ENCODE measurements at places on chromosomes 16 and 17.
A peak's percentile ranks its signal among the peaks of the same experiment; 100 is the strongest.

DNA sequence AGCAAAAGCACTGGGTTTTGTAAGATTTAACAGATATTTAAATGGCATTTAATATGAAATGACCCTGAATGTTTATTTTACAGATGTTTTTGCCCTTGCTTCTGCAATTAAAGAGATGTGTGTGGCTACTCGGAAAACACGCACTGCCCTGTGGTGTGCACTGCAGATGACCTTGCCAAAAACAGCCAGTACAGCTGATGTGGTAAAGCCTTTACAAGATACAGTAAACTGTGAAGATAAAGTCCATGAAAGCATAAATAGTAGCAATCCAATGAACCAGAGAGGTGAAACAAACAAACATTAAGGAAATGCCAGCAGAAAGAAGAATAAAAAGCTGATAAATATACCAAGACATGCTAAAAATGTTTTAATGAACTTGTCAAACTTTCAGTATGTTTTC lies 15.7 kb downstream of the CCDC43 start:
- no peak for DNase-seq

DNA sequence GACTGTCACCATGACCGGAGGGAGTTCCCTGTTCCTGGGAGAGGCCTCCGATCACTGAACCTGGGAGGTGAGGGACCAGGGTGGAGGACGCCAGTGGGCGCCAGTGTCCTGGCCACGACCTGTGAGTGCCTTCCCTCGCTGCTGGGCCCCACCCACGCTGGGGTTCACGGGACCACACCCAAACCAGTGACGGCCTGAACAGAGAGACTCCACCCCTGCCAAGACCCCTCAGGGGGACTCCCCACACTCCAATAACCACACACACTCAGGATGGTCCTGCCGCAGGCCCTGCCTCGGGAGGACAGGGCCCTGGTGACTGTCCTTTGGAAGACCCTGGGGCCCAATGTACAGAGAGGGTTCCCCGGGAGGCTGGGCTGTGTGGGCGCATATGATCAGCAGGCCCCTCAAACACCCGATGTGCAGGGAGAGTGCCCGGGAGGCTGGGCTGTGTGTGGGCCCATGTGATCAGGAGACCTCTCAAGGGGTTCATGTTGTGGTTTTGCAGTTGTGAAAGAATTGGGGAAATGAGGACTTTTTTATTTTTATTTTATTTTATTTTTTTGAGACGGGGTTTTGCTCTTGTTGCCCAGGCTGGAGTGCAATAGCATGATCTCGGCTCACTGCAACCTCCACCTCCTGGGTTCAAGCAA lies 26.6 kb downstream of the TPSD1 start:
- peak; percentile 48 for DNase-seq

GRCh38 chr16:52581530-52581929 lies 34.6 kb upstream of the TOX3 start:
- no peak for DNase-seq

- DNase-seq = no peak
These were observed 3.0 kb upstream of the PIK3R6 start for GRCh38 chr17:8870406-8871040.

DNA sequence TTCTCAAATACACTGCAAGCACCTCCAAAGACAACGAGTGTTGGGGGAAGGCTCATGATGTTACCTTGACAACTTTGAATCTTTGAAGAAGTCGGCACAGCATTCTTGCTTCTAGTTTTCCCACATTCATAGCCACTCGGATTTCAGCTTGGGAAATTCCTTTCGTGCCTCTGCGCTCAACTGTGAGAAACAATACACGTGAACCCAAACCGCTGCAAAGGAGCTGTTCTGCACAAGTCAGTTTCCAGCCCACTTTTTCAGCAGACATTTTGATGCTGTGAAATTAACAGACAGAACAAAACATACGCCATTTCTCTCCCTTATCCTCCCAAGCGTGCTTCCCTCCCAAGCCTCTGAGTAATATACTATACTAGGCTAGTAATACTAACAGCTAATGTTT lies 41.2 kb downstream of the GTF3C1 start:
- DNase-seq = no peak

DNA sequence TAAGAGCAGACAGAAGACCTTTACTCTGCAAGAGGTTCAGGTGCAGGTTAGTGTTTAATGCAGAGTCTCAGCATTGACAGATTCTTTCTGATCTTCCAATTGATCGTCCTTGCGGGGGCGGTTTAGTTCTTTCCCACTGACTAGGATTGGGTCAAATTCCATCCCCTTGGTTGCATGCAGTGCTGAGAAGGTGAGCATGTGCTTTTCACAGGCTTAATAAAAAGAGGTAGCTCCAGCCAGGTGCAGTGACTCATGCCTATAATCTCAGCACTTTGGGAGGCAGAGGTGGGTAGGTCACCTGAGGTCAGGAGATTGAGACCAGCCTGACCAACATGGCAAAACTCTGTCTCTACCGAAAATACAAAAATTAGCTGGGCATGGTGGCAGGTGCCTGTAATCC lies 7.5 kb upstream of the ITGAD start:
- no peak for DNase-seq

DNA sequence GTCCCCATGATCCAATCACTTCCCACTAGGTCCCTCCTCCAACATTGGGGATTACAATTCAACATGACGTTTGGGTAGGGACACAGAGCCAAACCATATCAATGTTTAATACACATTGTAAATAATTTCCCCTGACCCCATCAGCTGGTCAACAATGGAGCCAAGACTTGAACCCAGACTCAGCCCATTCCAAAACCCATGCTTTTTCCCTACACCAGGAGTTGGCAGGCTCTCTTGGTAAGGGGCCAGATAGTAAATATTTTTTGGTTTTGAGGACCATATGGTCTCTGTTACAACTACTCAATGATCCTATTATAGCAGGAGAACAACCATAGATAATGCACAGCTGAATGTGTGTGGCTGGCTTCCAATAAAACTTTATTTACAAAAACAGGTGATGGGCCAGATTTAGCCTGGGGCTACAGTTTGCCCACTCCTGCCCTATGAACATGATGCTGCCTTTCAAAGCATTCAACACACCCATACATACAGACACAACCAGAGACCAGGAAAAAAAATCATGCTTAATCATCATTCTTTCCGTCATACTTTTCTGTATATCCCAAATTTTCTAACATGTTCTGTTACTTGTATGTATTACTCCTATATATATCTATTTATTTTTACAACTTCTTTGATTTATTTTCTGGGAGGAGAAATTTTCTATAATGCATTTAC lies 22.1 kb upstream of the MSI2 start:
- no peak for DNase-seq

DNA sequence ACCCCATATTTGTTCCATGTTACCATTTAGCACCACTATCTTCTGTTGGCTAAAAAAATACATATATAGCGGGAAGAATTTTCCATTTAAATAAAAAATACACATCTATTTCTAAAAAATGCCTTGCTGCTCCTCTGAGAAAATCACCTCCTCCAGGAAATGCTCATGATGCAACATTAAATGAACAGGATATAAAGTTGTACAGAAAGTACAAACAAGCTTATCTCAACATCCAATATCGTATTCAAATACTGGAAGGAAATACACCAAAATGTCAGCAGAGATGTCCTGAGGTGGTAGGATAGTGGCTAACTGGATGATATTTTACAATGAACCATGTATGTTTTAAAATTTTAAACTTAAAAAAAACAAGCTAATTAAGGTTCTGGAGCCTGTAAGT lies 21.3 kb downstream of the GNA13 start:
- no peak for DNase-seq

- DNase-seq = no peak
These were observed 111.4 kb upstream of the CDC42EP4 start for GRCh38 chr17:73423159-73423715.

- DNase-seq = peak; percentile 66
These were observed 15.9 kb downstream of the CHAD start for GRCh38 chr17:50452630-50453300.

DNA sequence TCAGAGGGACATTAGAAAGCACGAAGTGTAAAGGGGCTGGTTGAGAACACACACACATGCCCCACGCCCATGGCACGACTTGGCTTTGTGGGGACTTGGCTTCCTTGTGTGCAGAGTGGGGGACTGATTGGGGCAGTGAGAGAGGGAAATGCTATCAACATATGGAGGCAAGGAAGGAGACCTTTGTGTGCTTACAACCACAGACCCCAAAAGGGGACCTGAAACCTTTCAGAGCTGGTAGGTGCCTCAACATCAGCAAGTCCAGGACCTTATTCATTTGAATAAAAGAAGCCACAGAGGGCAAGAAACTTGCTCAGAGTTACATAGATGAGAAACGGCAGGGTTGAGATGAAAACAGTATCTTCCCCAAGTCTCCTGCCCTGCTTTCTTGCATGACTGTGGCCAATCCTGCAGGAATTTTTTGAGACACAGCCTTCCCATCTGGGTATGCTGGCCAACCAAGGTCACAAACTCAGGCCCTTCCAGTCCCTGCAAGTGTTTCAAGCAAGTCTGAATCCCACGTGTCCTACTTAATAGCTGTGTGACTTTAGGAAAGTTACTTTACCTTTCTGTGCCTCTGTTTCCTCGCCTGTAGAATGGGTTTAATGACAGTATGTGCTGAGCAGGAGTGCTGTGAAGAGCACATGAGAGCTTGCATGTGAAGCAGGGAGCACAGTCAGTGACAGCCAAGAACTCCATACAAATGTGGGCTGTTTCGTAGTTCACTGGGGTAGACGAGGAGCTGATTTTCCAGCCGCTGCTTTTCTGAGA lies 26.2 kb downstream of the C16orf78 start:
- no peak for DNase-seq

- no peak for DNase-seq
These were observed 4.6 kb downstream of the GAN start for GRCh38 chr16:81319221-81319912.

DNA sequence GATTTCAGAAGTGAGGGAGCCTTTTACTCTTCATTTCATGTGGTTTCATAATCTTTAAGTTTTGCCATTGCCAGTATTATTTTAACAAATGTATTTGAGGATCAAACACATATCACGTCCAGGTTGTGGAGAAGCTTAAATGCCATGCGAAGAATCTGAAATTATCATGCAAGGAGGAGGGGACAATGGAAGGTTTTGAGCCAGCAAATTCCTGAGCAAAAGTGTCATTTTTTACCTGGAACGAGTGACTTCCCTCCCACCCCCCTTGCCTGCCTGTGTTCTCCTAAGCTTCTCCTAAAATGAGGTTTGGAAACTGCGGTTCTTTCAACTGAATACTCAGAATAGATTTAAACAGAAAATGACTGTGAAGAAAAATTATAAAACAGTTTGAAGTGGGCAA lies 77.6 kb downstream of the C16orf95 start:
- no peak for DNase-seq

- no peak for DNase-seq
These were observed 40.5 kb downstream of the DCUN1D3 start for GRCh38 chr16:20859699-20860098.

- DNase-seq = no peak
These were observed 3.8 kb upstream of the ROGDI start for GRCh38 chr16:4806280-4806679.

DNA sequence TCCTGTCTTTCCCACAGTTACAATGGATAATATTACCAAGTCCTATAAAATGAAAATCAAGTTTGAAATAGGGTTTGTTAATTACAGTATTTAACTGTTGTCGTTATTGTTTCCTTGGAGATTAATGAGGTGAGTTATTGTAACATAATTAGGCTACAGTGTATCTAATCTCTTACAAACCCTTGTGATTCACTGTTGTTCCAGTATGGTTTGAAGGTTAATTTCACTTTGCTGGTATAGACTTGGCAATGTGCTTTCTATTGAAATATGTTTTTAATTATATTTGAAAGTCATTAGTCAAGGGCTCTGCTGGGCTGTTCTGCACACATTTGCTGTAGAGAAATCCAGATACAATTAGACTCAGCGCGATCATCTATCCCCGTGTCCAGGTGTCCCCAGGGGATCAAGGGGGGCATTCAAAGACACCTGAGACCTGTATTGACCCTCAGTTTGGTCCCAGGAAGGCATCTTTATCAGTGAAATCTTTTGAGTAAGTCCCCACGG lies 624.6 kb upstream of the EEF2KMT start:
- DNase-seq = no peak

DNA sequence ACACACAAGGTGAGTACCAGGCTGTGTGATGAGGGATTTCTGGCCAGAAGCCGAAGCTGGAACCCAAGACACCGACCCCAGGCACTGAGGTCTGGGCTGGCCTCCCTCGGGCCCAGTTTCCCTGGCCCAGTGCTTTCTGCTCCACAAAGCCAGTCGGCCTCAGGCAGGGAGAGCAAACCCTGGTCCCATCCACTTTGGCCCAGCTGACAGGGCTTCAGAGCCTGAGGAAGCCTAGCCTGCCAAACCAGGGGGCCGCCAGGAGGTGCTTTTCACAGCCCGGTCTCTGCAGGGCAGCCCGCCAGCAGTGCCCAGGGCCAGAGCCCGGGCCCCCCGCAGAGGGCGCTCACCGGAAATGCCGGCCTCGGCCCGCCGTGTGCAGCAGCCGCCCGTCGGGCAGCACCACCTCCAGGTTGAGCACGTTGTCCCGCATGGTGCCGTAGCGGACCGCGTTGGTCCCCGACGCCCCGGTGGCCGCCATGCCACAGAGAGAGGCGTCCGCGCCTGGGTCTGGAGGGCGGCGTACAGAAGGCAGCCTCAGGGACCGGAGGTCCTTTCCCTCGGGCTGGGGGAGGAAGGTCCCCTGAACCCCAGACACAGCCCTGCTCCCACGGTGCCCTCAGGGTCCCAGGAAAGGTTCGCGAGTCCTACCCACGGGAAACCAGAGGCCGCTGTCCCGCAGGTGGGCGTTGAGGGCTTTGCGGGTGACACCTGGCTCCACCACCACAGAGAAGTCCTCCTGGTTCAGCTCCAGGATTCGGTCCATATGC lies 2.2 kb downstream of the LDHD start:
- DNase-seq = no peak

DNA sequence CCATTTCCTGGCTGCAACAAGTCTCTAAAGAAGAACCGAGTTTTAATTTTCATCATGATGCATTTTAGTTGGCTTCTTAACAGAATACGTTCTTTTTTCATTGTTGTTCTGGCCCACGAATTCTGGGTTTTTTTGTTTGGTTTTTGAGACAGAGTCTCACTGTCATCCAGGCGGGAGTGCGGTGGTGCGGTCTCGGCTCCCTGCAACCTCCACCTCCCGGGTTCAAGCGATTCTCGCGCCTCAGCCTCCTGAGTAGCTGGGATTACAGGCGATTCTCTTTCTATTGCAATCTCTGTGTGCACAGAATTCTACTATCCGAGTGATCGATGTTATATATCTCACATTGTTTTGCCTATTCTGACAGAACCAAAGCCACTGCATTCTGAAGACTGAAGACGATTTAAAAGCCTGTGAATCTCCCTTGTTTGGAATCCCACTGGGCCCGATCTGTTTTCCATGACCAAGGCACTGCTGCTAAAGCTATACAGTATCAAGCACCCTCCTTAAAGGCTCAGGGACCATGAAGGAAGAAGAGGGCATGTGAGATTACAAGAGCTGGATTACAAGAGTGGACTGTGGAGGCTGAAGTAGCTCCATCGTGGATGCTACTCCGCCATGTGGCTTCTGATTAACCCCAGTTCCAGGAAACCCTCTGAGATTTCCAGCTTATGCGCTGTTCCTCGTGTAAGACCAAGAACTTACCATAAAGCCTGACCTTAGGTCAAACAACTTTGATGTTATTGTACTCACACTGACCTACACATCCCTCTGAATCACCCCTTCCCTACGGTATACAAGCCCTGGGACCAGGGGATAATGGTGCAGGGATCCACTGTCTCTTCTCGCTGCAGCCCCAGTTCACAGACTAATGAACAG lies 44.3 kb downstream of the ADCY9 start:
- no peak for DNase-seq

- no peak for DNase-seq
These were observed 104.6 kb downstream of the SEC14L1 start for GRCh38 chr17:77245162-77245926.

Data from inflammatory macrophage treated with lipopolysaccharide for 1 hour (primary cell).